COR-L47 (cell line): ENCODE measurements at places on chromosomes 5 and 9.

- DNase-seq, result no peak
These were observed 82.9 kb upstream of the ALDH1B1 start for GRCh38 chr9:38309324-38310195.

GRCh38 chr5:116605310-116606070 is 30.9 kb upstream of the SEMA6A start:
- no peak for DNase-seq

GRCh38 chr5:102922111-102922720 is 167.1 kb downstream of the PAM start:
- no peak for DNase-seq

DNA sequence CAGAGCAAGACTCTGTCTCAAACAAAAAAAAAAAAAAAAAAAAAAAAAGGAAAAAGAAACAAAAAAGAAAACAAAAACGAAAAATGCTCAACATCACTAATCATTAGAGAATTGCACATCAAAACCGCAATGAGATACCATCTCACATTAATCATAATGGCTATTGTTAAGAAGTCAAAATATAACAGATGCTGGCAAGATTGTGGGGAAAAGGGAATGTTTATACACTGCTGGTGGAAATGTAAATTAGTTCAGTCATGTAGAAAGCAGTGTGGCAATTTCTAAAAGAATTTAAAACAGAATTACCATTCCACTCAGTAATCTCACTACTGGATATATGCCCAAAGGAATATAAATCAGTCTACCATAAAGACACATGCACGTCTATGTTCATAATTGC is 50.4 kb upstream of the PRR16 start:
- DNase-seq, result no peak

DNA sequence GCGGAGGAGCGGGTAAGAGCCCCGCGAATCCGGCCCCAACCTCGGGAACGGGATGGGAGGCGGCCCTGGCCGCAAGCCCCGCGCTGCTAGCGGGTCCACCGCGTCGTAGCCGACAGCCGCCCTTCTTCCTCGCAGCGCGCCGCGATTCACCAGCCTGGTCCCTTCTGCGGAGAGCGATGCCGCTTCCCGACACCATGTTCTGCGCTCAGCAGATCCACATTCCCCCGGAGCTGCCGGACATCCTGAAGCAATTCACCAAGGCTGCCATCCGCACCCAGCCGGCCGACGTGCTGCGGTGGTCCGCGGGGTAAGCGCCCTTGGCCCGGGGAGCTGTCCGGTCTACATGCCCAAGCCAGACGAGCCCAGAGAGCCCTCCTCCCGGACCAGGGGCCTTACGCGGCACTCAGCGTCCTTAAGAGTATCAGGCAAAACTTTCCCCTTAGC is 335 bp downstream of the ROPN1L start:
- no peak for DNase-seq

- DNase-seq, result no peak
These were observed 138.4 kb downstream of the ASTN2 start for GRCh38 chr9:117276444-117276843.

GRCh38 chr5:149221731-149222342 is 49.8 kb upstream of the AFAP1L1 start:
- no peak for DNase-seq

GRCh38 chr5:176743136-176743861 is 67.1 kb upstream of the UNC5A start:
- DNase-seq, result peak; percentile 74

GRCh38 chr5:179858241-179858585 is 404 bp downstream of the MRNIP start:
- DNase-seq, result peak; percentile 41

DNA sequence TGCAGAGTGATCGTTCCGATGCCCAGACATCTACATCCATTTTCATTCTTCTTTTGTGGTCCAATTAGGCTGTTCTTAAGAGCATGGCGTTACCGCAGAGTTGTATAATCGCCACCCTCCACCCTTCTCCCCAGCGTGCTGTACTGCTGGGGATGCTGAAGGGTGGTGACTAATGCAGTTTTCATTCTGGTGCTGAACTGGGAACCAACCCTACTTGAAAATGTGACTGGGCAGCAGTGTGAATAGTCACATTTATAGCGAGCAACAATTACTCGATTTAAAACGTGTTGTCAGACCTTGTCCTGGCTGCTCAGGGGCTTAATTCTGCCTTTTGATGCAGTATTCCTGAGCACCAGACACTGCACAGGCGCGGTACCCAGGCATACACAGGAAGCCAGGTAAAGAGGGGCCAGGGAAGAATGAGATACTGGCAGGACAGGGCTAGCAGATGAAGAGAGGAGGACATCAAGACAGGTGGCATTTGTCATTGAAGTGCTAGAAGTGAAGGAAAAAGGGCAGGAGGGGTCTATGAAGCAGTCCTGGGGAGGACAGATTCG is 719 bp upstream of the ISCA1 start:
- DNase-seq, result no peak

- DNase-seq, result no peak
These were observed 25.0 kb upstream of the STARD4 start for GRCh38 chr5:111537141-111538024.

DNA sequence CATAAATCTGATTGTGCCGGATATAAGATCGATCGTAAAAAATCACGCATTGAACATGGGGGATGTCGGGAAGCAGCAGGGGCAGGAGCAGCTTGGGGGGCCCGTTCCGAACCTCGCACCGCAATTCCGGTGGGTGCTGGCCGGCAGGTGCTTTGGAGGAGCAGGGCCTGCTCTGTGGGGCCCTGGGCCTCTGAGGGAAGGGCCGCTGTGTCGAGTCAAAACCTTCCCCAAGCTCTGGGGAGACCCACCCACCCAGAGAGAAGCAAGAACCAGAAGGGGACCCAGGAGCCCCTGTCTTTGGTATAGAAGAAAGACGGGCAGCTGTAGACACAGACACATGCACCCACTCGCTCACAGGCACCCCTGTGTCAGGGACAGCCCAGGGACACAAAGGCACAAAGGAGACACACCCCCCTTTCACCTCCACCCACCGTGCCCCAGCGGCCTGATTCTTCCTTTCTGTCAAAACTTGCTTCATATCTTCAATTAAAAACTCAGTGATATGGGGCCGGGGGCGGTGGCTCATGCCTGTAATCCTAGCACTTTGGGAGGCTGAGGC is 49.4 kb upstream of the ZBTB43 start:
- DNase-seq, result no peak

- DNase-seq, result no peak
These were observed 40.2 kb upstream of the IER5L start for GRCh38 chr9:129218272-129218625.

DNA sequence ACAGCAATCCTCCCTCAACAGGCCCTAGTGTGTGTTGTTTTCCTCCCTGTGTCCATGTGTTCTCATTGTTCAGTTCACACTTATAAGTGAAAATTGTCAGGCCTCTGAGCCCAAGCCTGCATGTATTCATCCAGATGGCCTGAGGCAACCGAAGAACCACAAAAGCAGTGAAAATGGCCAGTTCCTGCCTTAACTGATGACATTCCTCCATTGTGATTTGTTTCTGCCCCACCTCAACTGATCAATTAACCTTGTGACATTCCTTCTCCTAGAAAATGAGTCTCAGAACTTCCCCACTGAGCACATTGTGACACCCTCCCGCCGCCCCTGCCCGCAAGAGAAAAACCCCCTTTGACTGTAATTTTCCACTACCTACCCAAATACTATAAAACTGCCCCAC is 17.4 kb upstream of the TRPC7 start:
- no peak for DNase-seq
